NCI-H1092 treated with DMSO at 0.1 percent for 48 hours (cell line): ENCODE measurements at places on chromosomes 3 and 15.
A peak's percentile ranks its signal among the peaks of the same experiment; 100 is the strongest.

- no peak for DNase-seq
These were observed 1.7 kb downstream of the KLHL25 start for GRCh38 chr15:85792912-85793590.

DNA sequence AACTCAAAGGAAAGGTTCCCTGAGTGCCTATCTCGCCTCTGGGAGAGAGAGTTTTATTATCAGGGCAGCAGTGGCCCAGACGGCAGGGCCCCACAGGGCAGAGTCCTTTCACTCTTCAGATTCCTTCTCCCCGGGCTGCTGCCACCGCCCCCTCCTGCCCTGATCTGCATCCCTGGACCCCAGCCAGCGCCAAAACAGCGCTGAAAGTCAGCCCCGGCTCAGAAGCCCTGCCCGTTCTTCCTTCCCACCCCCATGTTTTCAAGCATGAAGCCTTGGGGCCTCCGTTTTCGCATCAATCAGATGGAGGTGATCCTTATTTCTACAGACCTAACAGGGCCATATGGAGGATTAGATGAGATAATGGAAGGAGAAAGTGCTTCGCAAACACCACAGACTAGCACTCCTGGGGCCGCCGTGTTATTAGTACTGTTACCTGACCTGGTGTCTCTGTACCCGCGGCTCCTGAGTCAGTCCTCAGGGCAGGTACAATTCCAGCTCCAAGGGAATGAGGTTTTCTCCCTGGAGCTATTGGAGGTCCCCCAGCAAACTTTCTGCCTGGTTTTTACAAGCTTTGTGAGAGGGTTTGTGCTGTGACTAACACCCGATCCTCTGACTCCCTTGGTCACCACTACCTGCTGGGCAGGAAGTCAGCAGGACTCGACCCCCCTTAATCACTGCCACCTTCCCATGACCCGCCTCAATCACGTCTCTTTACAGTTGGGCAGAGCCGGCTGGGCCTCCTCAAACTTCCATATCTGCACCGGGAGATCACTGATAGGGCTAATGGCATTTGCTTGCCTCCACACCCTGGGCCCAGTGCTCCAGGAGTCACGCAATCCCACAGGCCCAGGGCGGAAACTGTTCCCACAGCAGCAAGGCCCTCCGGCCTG lies 39.5 kb upstream of the TSEN2 start:
- DNase-seq = no peak

- DNase-seq = no peak
These were observed 8.4 kb downstream of the CSPG4 start for GRCh38 chr15:75704263-75704615.

- no peak for DNase-seq
These were observed 38.8 kb downstream of the NBEAL2 start for GRCh38 chr3:47018269-47018611.

DNA sequence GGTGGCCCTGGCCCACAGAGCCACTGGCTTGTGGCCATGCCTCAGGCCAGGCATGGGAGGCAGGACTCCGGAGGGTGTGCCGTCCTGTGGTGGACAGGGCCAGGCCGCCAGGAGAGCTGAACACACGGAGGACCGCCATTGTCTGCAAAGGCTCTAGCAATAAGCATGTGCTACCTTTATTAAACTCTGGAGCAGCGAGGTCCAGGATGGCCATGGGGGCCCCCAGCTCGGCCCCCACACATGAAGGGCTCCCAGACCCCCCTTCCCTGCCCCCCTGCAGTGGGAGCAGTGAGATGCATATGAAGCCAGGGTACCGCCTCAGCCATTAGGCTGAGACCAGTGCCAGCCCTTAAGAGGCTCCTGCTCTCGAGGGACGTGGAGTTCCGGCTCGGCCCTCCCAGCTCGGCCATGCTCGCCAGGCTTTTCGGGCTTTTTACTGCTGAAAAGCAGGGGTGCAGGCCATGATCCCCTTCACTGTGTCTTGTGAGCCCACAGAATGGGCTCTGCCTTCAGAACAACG lies 2.7 kb downstream of the AMIGO3 start:
- DNase-seq = no peak

- DNase-seq = no peak
These were observed 29.2 kb downstream of the APH1B start for GRCh38 chr15:63306492-63307073.

- DNase-seq = no peak
These were observed 223.4 kb downstream of the SNRPN start for GRCh38 chr15:25177955-25178801.

DNA sequence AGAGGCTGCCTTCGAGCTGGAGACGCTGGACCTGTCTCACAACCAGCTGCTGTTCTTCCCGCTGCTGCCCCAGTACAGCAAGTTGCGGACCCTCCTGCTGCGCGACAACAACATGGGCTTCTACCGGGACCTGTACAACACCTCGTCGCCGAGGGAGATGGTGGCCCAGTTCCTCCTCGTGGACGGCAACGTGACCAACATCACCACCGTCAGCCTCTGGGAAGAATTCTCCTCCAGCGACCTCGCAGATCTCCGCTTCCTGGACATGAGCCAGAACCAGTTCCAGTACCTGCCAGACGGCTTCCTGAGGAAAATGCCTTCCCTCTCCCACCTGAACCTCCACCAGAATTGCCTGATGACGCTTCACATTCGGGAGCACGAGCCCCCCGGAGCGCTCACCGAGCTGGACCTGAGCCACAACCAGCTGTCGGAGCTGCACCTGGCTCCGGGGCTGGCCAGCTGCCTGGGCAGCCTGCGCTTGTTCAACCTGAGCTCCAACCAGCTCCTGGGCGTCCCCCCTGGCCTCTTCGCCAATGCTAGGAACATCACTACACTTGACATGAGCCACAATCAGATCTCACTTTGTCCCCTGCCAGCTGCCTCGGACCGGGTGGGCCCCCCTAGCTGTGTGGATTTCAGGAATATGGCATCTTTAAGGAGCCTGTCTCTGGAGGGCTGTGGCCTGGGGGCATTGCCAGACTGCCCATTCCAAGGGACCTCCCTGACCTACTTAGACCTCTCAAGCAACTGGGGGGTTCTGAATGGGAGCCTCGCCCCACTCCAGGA lies 21.1 kb downstream of the NRROS start:
- DNase-seq = peak; percentile 66

DNA sequence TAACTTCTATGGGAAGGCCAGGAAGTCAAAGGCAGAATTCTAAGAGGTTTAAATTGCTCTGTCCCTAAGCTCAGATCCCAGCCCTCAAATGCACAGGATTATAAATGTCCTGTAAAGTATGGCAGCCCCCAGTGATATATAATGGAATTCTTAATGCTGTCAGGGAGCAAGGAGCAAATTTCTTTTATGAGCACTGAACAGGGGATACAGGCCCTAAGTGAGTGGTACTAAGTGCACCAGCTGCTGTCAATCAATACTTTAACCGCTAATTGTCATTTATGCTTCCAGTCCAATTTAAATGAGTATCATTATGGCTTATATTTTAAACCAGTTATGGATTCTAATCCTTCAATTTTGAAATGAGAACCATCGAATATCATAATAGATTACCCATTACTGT lies 4.7 kb downstream of the SLC9A9 start:
- DNase-seq = no peak

DNA sequence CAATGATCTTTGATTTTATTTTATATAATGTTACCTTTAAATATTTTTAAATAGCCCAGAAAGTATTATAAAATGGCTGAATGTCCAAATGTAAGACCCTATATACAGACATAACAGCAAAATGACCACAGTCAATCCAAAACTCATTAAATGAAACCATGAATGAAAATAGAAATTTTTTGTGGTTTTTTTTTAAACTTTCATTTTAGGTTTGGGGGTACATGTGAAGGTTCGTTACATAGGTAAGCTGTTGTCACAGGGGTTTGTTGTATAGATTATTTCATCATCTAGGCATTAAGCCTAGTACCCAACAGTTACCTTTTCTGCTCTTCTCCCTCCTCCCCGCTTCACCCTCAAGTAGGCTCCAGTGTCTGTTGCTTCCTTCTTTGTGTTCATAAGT lies 108.8 kb downstream of the FAIM start:
- DNase-seq = no peak

DNA sequence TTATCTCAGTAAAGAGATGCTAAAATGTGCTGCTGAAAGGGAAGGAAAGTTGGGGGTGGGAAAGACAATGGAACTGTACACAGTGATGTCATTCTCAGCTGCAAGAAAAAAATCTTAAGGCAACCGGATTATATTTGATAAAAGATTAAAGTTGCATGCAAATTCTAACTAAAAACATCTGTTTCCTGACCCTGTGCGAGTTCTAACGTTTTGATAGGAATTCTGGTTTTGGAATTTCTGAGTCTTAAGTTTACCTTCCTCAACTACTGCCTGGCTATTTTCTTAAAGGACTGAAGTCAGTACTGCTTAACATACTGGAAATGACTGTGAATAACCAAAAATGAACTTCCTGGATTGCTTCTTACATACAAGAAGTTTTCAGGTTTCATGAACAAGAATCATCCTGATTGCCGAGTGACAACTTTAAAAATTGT lies 115.5 kb downstream of the SLC25A26 start:
- DNase-seq = no peak

DNA sequence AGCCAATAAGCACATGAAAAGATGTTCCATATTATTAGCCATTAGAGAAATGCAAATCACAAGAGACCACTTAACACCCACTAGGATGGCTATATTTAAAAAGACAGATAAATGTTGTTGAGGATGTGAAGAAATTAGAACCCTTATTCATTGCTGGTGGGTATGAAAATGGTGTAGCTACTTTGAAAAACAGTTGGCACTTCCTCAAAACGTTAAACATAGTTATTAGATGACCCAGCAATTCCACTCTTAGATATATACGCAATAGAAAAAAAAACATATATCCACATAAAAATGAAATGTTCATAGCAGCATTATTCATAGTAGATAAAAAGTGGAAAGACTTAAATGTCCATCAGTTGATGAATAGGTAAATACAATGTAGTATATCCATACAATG lies 47.1 kb upstream of the TERB2 start:
- DNase-seq = no peak

DNA sequence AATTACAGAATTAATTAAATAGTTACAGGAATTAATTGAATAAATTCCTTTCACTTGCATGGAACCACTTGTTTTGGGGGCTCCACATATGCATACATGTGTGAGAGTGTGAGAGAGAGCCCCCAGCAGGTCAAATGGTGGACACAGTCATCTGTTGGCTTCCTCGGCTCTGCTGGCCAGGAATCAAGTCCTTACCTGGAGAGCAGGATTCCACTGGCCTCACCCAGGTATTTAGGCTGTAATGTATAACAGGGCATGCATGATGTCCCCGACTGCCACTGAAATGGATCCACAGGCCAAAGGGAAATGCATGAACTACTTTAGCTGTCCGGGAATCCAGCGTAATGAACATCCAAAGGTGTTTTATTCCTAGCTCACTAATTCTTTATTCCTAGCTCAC lies 139.7 kb upstream of the SMAD3 start:
- no peak for DNase-seq

GRCh38 chr15:69557020-69557706 lies 104.5 kb downstream of the RPLP1 start:
- DNase-seq = peak; percentile 45
